ENCODE measurements at places on chromosomes 6 and 20. TPM values are rescaled to one million over a fixed set of nuclear protein-coding genes. Genes with fewer than 3 reads are reported as not detected.

KCNQ5 gene
- total RNA-seq, result under 0.01 TPM

BTNL2 gene
- not detected for total RNA-seq

PRPF6 gene
- total RNA-seq, result 73.3 TPM

ZBTB46 gene
- total RNA-seq, result 87.3 TPM

PHF10 gene
- 36.2 TPM for total RNA-seq

THEMIS gene
- not detected for total RNA-seq

C20orf144 gene
- total RNA-seq, result under 0.01 TPM

RIPOR3 gene
- not detected for total RNA-seq

RPS6KA2 gene
- 244 TPM for total RNA-seq

NFATC2 gene
- 3.3 TPM for total RNA-seq

PGC gene
- not detected for total RNA-seq

SLC17A4 gene
- total RNA-seq, result not detected

CPNE5 gene
- total RNA-seq, result 4.2 TPM

LAMA4 gene
- total RNA-seq, result 536 TPM

GABRR1 gene
- not detected for total RNA-seq

PTGIS gene
- under 0.01 TPM for total RNA-seq

All from dermis lymphatic vessel endothelial cell (primary cell).